Effector memory CD8-positive, alpha-beta T cell (primary cell): ENCODE measurements at places on chromosomes 2 and 18.

GRCh38 chr18:79203017-79203605, 133.9 kb downstream of the ATP9B start:
- DNase-seq, result no peak

DNA sequence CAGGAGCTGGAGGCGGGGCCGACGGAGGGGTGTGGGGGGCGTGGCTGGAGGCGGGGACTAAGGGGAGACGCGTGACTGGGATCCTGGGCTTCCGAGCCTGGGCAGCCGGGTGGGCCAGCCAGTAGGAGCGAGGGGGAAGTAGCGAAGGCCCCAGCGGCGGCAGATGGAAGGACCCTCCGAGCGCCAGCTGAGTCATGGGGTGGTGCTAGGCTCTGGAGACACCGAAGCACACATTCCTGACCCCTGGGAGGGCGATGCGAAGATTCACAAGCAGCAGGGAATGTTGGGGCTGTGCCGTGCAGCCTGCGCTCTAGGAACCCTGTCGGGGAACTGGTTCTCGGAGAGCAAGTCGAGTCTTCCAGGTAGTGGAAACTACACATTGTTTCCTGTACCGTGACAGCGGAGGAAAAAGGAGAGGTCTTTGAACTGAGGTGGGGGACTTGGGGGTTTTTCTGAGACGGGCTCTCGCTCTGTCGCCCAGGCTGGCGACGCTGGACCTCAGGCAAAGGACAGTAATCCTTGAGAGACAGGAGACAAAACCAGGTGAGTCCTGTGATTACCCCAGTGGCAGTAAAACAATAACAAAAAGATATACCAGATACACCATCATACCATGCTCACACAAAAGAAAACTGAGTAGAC, 650 bp upstream of the AFG3L2 start:
- no peak for DNase-seq

- DNase-seq, result no peak
Measured at GRCh38 chr2:104976603-104977120, 61.2 kb upstream of the MRPS9 start.

DNA sequence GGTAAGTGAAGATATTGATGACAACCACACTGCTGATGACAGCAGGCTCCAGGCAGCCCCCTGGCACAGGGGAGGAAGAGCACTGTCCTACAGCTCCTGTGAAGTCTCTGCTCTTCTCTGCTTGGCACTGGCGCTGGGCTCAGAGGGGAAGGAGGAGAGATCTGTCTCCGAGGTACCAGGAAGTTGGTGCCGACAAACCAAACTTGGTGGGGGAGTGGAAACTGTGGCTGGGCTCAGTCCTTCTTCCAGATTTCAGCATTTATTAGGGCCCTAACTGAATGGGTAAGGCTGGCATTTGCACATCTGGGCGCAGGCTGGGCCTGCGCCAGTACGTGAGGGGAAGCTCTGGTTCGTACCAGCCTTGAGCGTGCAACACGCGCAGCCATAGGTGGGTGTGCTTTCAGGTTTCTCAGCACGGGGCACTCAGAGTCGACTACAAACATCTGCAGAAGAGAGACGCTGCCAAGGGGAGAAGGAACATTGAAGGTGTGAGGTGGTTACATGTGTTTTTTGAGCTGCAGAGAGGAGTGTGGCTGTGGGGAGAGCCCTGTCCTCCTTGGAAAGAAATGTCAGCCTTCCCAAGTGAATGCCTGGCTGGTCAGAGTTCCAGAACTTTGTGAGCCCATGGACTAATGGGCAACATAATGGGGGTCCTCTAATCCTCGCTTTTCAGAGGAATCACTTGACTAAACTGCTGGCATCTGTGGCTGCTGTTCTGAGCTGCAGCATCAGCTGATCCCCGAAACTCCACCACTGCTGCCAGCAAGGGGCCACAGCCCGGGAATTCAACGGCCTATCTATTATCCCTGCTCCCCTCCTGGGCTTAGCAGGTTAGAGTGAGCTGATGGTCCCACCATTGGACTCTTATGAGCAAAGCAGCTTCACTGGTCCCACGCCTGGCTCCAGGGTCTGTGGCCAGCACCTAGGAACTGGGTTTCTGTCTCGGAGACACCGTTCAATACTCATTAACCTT, 55.2 kb upstream of the SEMA4C start:
- peak; percentile 19 for DNase-seq

GRCh38 chr2:109331896-109332848, 203.2 kb downstream of the SH3RF3 start:
- DNase-seq, result no peak

DNA sequence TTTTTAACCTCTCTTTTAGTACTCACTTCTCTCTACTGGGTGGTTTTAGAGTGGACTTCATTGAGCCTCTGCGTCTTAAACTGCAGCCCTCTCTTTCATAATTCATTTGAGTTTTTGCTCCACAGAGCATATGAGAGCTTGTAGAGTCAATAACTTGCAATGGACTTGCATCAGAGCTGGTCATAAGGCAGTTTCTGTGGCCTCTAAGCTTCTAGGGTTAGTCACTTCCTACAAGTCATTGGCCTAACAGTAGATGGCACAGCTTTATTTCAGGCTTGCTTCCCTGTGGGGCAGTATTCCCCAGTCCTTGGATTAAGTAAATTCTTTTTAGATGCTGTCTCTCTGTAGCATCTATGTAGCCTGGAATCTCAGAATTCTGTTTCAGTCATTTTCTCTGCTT, 1435.7 kb downstream of the LRP1B start:
- DNase-seq, result no peak

- DNase-seq, result no peak
Measured at GRCh38 chr2:12501469-12502158, 215.1 kb upstream of the TRIB2 start.

DNA sequence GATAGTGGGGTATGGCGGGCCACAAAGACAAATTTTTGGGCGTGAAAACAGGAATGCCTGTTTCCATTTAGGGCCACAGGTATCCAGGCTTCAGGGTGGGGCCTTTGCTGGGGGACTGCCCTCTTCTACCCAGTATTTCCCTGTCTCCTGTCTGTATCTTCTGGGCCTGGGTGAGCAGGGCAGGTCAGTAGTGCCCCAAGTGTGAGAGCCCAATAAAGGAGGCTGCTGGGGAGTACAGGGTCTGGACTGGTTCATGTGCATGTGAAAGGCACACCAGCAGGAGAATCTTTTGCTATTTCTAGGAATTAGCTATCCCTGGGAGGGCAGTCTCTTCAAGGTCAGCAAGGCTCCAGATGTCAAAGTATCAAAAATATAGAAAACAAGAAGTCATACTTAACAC, 71.5 kb downstream of the MEX3C start:
- DNase-seq, result no peak

GRCh38 chr2:239644011-239644410, 243.2 kb upstream of the HDAC4 start:
- DNase-seq, result no peak

DNA sequence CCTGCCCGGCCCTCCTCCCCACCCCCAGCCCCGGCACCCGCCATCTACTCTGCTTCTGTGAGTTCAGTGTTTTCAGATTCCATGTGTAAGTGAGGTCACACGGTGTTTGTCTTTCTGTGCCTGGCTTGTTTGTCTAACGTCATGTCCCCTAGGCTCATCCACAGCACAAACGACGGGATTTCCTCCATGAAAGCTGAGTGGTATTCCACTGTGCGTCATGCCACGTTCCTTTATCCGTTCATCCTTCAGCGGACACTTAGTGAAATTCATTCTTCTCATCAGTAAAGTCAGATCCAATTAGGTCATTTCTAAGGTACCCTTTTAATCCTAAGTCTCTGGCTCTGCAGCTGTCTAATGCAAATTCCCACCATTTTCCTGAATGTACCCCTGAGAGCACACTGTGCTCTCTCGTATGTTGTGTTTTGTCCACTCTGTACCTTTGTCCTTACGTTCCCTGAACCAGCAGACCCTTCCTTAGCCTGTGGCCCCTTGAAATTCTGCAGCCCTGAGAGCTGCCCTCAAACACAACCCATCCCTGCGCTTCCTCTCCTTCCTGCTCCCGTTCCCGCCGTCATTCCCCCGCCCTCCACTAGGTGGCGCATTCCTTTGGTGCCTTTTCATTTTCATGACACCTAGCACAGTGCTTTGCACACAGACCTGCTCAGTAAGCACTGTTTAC, 44.1 kb downstream of the TRAPPC12 start:
- DNase-seq, result peak; percentile 69

DNA sequence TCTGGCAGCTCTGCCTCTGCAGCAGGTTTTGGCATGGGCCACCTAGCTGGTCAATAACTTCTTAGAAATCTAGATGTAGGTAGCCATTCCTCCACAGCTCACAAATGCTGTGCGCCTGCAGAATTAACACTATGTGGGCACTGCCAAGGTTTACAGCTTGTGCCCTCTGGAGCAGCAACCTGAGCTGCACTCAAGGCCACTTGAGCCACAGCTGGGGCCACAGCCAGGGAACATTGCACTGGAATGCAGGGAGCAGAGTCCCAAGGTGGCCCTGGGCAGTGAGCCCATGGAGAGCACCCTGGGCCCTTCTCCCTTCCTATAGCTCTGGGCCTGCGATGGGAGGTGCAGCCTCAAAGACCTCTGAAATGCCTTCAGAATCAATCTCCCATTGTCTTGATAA, 365.3 kb downstream of the SATB2 start:
- DNase-seq, result no peak

DNA sequence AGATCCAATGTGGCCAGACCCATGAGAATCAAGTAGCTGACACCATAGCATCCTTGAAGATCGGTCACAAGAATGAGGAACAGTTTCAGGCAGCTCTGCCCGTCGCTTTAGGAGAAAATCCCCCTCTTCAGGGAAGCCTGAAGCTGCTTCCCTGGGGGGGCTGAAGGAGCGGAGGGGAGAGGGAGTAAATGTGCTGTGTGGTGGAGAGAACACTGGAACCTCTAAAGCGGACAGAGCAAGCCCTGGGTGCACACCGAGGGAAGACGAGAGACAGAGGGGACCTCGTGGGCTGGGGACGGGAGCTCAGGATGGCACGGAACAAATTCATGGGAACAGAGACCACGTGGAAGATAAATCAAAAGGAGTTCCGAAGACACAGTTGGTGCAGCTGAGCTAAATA, 154.3 kb downstream of the NDUFA10 start:
- no peak for DNase-seq
